Thoracic aorta (tissue), 2 donors: ENCODE measurements at places on chromosomes 12 and 14. TPM values are rescaled to one million over a fixed set of nuclear protein-coding genes. Genes with fewer than 3 reads are reported as not detected.

- DNase-seq = no peak
- H3K36me3 ChIP-seq = no peaks in the 10 kb centered on the region
- no peaks in the 10 kb centered on the region for H3K4me1 ChIP-seq
- no peak overlapping the region for H3K4me3 ChIP-seq
Observed at GRCh38 chr14:50247245-50247644, 15.9 kb upstream of the SOS2 start.

- H3K4me1 ChIP-seq = no peaks in the 10 kb centered on the region
- no peak for DNase-seq
- no peak overlapping the region for H3K27ac ChIP-seq
- H3K36me3 ChIP-seq = no peaks in the 10 kb centered on the region
Observed at GRCh38 chr14:79037593-79037992, 867.4 kb downstream of the NRXN3 start.

DNA sequence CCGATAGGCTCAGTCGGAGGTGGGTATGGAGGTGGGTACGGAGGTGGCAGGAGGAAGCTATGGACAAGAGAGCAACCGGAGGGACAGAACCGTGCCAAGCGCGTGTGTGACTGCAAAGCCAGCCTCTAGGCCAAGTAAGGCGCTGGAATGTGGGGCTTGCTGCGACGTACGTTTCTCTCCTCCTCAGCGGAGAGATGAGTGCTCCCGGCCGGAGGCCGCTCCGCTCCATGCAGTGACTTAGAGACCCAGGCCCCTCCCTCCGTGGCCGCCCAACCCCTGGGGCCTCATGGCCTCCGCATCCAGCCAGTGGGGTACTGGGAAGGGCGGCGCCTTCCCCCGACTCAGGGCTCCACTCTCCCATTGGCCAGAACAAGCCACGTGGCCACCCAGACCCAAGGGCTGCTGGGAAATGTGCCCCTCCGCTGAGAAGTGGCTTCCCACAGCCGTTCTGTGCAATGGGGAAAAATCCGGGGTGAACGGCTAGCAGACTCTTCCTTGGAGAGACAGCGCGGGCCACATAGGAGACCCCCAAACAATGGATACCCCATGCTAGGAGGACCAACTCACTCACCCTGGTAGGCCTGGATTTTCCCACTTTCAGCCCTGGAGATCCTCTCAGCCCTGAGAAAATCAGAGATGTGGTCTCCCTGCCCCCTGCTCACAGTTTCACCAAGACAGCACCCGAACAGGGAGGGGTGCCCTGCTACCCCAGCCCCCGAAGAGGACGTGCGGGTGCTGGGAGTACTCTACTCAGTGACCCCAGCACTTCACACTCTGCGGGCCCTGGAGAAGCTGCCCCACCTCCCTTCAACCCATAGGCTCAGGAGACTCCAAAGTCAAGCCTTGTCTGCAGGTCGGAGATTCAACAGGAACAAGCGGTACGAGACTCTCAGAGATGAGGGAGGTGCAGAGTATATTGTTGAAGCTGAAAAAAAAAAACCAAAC, 66.7 kb downstream of the RIMBP2 start:
- no peaks in the 10 kb centered on the region for H3K4me1 ChIP-seq
- H3K4me3 ChIP-seq = no peak overlapping the region
- H3K27ac ChIP-seq = no peak overlapping the region
- DNase-seq = no peak

DNA sequence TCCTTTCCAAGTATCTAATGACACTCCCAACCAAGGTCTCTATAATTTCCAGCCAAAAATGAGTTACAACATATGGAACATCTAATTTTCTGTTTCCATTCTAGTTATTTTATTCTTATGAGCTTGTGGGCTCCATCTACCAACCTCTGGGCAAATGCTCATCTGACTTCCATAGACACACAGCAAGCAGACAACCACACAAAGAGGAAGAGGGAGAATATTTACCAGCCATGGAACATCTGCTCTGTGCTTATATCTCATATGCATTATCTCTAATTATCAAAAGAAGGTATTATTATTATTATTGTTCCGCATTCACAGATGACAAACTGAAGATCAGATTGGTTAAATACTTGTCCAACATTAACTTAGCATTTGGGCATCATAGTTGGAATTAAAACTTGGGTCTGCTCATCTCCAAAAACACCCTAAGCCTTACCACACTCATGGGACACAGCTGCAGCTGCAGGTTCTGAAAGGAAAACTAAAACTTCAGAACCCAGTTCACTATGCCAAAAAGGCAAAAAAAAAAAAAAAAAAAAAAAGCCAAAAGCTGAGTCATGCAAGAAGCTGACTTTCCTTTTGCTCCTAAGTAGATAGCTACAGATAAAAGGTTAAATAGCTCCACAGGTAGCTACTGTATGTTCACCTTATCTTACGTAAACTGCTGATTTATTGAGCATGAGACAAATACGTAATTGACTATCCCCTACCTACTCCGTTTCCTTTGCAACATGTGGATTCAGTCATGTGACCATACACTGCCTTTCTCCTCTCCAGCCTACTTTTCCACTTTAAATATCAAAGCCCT, 23.6 kb upstream of the TCL1B start:
- H3K36me3 ChIP-seq = no peaks in the 10 kb centered on the region
- H3K4me3 ChIP-seq = no peak overlapping the region
- no peak overlapping the region for H3K27ac ChIP-seq
- DNase-seq = no peak
- H3K27me3 ChIP-seq = no peaks in the 10 kb centered on the region

GRCh38 chr14:104724981-104725771, 1.1 kb downstream of the ADSS1 start:
- peak overlapping the region; percentile 87 for H3K27ac ChIP-seq
- H3K4me1 ChIP-seq = peaks cover 58% of the 10 kb centered on the region
- DNase-seq = no peak
- no peaks in the 10 kb centered on the region for H3K27me3 ChIP-seq
- no peaks in the 10 kb centered on the region for H3K36me3 ChIP-seq
- H3K4me3 ChIP-seq = peak overlapping the region; percentile 90

DNA sequence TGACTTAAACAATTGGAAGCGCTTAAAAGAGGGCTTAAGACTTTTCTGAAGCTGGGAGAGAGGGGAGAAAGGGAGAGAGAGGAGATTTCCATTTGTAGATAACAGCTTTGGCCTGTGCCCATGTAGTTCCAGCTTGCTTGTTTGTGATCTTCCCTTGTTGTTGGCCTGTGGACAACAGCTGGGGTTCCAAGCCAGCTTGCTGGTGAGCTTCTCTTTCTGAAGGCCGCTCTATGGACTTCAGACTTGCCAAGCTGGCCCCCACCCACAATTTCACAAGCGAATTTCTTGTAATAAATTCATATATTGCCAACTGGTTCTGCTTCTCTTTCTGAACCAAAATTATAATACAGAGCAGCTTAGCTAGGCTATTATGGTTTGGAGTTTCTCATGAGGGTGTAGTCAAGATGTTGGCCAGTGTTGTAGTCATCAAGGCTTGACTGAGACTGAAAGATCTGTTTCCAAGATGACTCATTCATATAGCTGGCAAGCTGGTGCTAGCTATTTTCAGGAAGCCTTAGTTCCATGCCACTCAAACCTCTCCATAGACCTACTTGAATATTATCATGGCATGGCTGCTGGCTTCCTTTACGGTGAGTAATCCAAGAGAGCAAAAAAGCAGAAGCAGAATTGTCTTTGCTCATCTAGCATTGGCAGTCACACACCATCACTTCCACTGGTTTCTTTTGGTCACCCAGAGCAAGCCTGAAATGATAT, 89.4 kb downstream of the ATP23 start:
- no peak overlapping the region for H3K4me3 ChIP-seq
- H3K27me3 ChIP-seq = no peaks in the 10 kb centered on the region
- no peak for DNase-seq
- no peak overlapping the region for H3K27ac ChIP-seq

DNA sequence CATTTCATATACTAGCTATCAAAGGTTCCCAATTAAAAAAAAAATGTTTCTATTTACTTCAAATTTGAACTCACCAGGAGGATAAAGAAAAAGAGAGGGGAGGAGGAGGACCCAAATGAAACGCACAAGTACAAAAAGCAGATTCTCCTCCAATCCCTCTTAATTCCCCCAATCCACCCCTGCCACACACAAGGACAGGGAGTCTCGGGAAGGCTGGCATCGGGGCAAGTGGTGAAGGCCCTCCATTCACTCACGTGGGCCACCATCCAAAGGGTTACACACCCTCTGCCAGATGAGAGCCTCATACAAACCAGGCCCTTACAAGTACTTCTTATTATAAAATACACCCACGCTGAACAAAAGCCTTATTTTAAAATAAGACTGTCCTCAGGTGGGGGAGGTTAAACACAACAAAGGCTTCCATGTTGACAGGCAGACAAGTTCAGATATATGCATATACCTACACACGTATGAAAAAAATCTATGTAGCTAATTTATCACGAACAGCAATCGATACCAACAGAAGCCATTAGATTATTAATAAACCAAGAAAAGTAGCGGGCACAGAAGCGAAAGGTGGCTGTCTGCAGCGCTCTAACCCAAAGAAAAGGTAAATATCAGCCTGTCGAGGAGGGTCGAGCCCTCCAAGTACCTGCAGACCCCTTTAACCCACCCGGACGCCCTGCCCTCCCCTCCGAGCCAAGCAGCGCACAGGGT, 1.5 kb downstream of the ATP2B1 start:
- no peaks in the 10 kb centered on the region for H3K36me3 ChIP-seq
- H3K4me3 ChIP-seq = peak overlapping the region; percentile 96
- H3K27ac ChIP-seq = no peak overlapping the region
- H3K4me1 ChIP-seq = peaks cover 15% of the 10 kb centered on the region

DNA sequence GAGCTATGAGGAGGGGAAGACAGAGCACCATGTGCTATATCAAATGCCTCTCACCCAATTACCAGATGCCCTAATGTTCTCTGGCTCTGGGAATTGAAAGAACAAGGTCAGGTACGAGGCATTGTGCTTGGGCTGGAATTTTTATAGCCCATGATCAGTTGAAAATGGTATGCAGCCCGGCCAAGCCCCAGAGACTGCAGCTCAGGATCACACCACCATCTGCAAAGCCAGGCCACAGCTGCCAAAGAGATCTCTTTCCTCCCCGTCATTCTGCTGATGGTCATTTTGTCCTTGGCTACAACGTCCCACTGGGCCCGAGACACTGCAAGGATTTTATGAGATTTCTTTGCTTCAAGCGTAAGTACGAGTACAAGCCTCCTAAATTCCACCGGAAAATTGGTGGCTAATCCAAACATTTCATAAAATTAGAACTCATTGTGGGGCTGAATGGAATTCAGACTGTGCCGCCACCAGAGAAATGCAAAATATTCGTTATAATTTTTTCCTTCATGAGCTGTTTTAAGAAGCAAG, 15.1 kb downstream of the NUAK1 start:
- H3K36me3 ChIP-seq = no peaks in the 10 kb centered on the region
- peaks cover 54% of the 10 kb centered on the region for H3K4me1 ChIP-seq
- H3K27me3 ChIP-seq = no peaks in the 10 kb centered on the region
- no peak for DNase-seq
- H3K4me3 ChIP-seq = peak overlapping the region; percentile 36

- no peak overlapping the region for H3K27ac ChIP-seq
- no peak for DNase-seq
- no peak overlapping the region for H3K4me3 ChIP-seq
- H3K27me3 ChIP-seq = no peaks in the 10 kb centered on the region
- H3K36me3 ChIP-seq = peaks cover 7% of the 10 kb centered on the region
Observed at GRCh38 chr12:68326716-68327115, 5.4 kb downstream of the MDM1 start.

DNA sequence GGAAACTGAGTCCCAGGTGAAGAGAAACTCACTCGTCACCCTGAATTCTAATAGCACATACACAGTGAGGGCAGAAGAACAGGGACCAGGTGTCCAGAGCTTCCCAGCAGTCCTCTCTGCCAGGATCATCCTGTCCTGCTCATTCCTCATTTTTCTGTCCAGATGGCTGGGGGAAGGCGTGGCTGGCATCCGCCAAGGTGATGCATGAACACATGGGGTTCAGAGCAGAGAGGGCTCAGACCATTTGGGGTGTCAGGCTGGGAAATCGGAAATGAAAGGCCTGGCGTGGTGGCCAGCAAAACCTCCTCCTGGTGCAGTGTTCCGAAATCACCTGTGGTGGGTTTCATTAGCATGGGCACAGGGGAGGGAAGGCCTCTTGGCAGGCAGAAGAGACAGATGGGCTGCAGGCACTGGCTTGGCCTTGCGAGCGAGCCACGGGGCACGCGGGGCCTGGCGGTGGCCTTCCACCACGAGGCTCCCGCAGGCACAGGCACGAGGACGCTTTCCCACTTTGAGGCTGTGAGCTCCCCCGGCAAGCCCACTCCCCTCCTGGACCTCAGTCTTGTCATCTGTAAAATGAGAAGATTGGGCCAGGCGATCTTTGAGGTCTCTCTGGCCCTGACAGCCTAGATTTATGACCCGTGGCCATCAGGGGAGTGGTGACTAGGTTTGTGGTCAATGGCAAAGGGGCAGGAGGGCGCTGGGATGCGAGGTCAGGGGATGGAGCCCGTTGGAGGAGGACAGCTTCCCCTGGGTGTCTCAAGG, 68.5 kb downstream of the TSPAN9 start:
- no peak for DNase-seq
- H3K4me1 ChIP-seq = peaks cover 24% of the 10 kb centered on the region
- no peak overlapping the region for H3K4me3 ChIP-seq
- H3K27ac ChIP-seq = no peak overlapping the region
- no peaks in the 10 kb centered on the region for H3K27me3 ChIP-seq

DNA sequence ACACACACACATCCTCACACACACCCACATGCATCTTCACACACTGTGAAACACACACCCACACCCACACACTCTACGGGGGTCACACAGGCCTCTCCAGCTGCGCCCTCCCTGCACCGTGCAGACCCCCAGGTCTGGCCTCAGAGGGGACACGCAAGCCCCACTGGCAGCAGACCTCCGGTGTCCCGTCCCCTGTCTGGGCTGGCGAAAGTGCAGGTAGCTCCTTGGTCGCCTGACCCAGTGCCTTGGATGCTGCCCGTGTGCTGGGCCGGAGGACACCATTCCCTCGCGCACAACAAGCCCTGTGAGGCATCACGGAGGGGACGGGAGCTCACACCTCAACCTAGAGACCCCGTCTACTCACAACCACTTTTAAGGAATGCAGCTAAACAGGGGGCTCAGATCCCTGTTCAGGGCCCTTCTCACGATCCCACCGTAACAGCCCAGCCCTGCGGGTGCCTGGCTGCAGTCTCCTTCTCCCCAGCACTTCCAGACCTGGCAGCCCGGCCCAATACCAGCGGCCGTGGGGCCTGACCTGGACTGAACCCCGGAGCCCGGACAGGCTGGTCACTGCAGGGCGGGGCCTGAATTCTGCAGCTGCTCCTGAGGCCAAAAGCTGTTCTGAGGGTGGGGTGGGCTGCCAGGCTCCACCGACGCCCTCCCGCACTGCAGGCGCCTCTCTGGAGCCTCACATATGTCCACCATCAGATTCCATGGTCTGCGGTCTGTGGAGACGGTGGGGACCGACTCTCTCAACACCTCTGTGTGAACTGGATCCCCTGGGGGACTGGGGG, 42.1 kb upstream of the FZD10 start:
- no peak overlapping the region for H3K4me3 ChIP-seq
- DNase-seq = no peak
- no peaks in the 10 kb centered on the region for H3K36me3 ChIP-seq
- no peak overlapping the region for H3K27ac ChIP-seq
- no peaks in the 10 kb centered on the region for H3K4me1 ChIP-seq
- H3K27me3 ChIP-seq = no peaks in the 10 kb centered on the region

- no peak for DNase-seq
- H3K4me3 ChIP-seq = no peak overlapping the region
- H3K27ac ChIP-seq = no peak overlapping the region
- H3K27me3 ChIP-seq = no peaks in the 10 kb centered on the region
- no peaks in the 10 kb centered on the region for H3K4me1 ChIP-seq
Observed at GRCh38 chr12:82008251-82008650, 249.1 kb upstream of the PPFIA2 start.

POTEM gene
- not detected for total RNA-seq

TMPRSS12 gene
- not detected for total RNA-seq

DPF3 gene
- total RNA-seq = 2.2 TPM

PRB3 gene
- not detected for total RNA-seq

ZC2HC1C gene
- total RNA-seq = 1.1 TPM

KRT74 gene
- total RNA-seq = not detected

SCAF11 gene
- 199 TPM for total RNA-seq

C12orf60 gene
- not detected for total RNA-seq
